Renal cortical epithelial cell (primary cell): ENCODE measurements at places on chromosomes 12 and 14. TPM values are rescaled to one million over a fixed set of nuclear protein-coding genes. Genes with fewer than 3 reads are reported as not detected.
A peak's percentile ranks its signal among the peaks of the same experiment; 100 is the strongest.

GRCh38 chr12:49022558-49023178 is 4.1 kb upstream of the PRKAG1 start:
- DNase-seq, result no peak

DNA sequence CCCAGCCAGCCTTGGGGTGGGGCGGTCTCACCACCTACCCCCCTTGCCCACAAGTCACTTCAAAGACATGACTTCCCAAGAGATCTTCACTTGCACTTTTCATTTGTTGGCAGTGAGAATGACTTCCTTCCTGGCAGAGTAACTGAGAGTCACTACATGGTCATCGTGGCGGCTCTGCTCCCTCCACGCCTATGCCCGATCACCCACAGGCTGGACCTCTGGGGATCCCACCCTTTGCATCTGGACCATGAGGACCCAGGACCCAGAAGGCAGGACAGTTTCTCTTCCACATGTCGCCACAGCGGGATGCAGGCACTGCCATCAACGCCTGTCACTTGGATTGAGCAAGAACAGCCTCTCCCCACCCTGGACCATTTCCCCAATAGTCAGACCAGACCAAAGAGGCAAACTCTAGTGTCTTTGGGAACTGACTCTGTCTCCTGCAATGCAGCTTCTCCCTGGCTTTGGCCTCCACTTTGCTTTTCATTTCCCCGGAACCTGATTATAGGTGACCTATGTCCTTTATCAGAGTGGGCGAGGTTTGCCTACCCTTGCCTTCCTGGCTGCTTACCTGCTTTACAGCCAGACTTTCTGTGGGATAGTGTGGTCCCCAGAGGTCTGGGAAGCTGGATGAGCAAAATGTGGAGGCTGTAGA is 3.6 kb downstream of the VDR start:
- no peak for DNase-seq

GRCh38 chr14:73457924-73458182 is 493 bp downstream of the NUMB start:
- DNase-seq, result no peak

- DNase-seq, result no peak
Measured at GRCh38 chr14:20482382-20482781, 13.2 kb downstream of the PNP start.

GRCh38 chr14:88470542-88471440 is 84.0 kb downstream of the PTPN21 start:
- DNase-seq, result no peak

DNA sequence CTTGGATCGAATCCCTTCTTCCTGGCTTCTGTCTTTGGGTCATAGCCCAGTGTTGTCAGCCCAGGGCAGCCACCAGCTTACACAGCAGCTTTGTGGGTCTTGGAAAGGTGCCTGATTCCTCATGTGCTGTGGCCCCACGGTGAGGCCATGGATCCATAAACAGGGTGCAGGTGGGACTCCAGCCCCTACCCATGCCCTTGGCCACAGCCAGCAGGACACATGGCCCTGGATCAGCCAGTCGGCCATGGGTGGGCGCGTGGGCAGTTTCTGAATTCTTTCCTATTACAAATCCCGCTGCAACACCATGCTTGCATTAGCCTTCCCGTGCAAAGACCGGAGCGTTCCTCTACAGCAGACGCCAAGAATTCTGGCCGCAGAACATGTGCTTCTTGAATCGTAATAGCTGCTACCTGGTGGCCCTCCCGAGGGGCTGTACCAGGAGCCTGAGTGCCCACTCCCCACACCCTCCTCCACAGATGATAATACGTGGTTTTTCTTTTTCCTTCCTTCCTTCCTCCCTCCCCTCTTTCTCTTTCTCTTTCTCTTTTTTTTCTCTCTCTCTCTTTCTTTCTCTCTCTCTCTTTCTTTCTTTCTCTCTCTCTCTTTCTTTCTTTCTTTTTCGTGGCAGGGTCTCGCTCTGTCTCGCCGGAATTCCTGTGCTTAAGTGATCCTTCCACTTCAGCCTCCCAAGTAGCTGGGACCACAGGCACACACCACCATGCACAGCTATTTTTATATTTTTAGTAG is 2.9 kb upstream of the MMP17 start:
- DNase-seq, result no peak

DNA sequence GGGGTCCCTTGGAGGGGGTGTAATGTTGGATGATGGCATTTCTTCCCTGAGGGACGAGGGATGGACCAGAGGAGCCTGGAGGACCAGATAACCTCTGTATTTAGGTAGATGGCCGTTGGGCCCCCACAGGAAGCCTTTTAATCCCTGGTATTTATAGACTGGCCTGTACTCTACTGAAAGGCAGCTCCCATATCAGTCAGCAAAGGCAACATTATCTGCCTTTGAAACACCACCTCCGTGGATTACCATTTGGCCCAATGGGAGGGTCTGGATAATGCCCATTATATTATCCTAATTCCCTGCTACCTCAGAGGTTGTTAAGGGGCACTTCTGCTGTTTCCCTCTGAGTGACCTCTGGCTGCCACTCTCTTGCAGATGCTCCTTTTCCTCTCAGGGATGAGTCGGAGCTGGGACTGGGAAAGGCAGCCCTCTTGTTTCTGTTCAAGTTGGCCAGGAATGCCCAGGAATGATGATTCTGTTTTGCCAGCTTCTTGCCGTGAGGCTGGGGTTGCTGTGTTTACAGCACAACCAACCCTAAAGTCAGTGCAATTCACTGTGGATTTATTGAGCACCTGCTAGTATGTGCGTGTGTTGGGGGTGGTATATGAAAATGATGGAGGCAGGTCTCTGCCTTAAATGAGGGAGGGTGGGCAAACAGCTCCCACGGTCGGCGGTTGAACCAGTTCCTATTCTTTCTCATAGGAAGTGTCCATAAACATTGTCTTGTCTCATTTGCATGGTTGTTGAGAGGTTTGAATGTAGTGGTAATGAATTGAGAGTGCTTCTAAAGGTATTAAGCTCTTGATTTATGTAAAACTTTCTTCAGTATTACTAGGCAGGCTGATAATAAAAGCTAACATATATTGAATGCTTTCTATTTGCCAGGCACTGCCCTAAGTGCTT is 18.1 kb downstream of the SUSD6 start:
- no peak for DNase-seq

DNA sequence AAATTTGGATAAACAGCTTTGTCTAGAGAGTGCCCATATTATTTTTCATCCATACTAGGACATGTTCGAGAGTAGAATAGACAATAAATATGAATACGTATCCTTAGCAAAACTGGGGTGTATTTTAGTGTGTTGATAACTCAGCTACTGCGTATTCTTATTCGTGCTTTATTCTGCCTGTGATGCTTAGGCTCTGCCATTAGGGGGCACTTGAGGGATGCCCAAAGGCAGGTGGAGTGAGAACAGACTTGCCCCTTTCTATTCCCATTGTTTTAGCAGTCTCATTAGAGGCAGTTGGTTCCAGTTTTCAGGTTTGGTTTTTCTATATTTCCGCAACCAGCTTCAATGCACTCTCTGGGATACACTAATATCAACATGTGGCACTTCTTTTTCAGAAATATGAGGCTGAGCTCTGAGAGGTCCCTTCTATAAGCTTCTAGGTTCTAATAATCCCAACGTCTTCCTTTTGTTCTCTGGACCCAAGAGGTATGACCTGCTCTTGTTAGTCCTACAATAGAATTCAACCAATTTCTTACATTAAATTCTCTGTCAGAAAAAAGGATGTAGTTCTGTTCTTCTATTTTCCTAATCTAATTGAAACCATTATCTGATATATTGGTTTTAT is 985.7 kb upstream of the FBXO33 start:
- peak; percentile 27 for DNase-seq

DNA sequence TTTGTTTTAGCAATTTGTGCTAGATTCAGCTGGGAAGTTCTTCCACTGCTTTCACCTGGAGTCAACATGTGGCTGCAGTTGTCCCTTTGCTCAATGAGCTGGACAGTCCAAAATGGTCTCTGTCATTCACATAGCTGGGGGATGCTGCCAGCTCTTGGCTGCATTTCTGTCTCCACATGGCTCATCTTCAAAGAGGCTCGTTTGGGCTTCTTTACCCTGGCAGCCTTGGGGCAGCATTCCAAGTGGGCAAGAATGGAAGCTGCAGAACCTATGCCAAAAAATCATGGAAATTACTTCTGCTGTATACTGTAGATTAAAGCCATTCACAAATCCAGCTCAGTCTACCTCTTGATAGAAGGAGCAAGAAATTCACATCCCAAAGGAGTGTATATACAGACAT is 199.1 kb downstream of the SLC5A8 start:
- DNase-seq, result no peak

DNA sequence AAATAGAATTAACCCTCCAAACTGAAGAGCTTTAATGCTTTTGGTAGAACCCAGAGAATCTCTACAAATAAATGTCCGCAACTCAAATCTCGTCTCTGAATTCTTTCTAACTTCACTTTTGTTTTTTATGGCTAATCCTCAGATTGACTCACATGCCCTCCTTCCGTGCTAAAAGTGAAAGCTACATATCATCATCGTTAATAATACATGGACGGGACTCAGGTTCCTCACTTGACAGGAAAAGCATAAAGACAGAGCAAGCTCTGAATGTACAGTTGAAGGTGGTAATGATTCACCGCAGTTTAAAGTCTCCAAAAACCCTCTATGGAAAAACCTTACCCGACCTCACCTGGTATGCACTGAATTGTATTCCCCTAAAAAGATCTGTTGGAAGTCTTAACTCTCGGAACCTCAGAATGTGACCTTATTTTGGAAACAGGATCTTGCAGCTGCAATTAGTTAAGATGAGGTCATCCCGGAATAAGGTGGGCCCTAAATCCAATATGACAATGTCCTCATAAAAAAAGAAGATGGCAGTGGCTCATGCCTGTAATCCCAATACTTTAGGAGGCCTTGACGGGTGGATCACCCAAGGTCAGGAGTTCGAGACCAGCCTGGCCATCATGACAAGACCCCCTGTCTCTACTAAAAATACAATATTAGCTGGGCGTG is 147.4 kb upstream of the FOXN3 start:
- no peak for DNase-seq

DNA sequence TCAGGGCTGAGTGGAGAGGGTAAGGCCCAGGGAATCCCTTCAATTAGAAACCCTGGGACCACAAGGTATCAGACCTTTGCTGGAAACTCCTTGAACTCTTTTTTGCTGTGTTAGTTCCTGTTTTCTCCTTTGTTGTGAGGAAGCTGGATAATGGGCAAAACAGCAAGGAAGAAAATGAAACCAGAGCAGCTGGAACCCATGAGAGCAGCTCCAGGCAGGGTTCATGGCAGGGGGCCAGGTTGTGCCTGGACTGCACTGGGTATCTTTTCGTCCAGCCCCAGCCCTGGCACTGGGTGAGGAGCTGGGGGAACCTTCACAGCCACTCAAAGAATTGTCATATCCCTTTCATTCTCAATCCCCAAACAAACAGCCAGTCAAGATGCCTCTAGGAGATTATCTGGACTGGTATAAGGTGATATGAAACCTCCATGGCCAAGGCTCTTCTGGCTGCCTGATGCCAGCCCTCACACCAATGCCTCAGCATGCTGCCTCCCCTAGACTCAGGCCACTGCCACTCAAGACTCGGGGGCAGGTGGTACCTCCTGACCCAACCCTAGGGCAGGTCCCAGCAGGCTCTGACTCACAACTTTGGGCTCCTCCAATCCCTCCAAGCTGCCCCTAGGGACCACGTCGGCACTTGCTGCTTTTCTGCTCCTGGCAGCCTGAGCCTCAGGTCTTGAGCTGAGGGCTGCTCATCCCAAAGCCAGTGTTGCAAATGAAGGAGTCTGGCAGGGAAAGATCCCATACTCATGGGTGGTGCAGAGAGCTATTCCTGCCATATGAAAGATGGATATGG is 16.5 kb downstream of the FAM186B start:
- no peak for DNase-seq

- peak; percentile 18 for DNase-seq
Measured at GRCh38 chr14:76917745-76918255, 91.6 kb downstream of the LRRC74A start.

- DNase-seq, result peak; percentile 66
Measured at GRCh38 chr12:52865090-52865944, 16.5 kb upstream of the KRT78 start.

DNA sequence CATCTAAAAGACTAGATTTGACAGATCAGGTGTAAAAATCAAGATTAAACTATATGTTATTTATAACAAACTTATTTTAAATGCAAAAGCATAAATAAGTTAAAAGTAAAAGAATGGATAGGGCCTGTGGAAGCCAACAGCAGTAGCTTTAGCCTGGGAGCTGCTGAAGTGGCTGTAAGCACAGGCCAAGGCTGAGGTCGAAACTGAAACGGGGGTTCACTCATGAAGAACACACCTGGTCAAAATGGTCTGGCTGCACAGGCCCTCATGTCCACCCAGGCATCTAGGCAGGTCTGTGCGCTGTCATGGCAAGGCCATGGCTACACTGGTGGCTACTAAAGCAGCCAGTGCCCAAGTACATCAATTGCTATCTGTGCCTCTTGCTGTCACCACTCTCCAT is 23.1 kb downstream of the CATSPERB start:
- DNase-seq, result no peak

SLCO1B1 gene
- total RNA-seq, result not detected in 2 replicates

FERMT2 gene
- 87.2 and 126 TPM in 2 replicates for total RNA-seq

IGF1 gene
- total RNA-seq, result 0.35 TPM in 1 of 2 replicates, not detected in the other
